ENCODE measurements at places on chromosomes 2 and 18.

DNA sequence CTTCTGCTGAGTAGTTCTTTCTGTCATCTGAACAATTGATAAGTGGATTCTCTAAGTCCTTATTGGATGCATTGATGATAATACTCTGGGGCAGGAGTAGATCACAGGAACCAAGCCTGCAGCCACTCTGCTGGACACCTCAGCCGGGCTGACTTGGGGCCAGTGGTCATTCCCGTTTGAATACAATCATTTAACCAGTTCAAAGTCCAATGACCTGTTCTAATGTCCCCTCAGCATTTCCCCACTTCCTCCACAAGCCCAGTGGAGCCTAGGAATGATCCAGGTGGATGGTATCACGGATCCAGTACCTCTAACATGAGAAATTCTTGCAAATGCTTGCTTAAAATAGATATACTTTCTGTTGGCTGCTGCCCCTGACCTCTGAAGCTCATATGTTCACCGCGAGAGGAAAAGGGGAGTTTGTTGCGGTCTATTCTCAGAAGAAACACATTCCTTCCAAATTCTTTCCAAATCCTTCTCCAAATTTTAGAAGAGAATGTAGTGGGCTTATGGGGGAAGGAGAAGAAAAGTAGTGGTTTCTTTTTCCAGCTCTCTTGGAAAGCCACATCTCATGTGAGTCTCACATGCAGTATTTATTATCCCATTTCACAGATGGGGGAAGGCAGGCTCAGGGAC is 170.9 kb downstream of the INHBB start:
- DNase-seq: no peak

DNA sequence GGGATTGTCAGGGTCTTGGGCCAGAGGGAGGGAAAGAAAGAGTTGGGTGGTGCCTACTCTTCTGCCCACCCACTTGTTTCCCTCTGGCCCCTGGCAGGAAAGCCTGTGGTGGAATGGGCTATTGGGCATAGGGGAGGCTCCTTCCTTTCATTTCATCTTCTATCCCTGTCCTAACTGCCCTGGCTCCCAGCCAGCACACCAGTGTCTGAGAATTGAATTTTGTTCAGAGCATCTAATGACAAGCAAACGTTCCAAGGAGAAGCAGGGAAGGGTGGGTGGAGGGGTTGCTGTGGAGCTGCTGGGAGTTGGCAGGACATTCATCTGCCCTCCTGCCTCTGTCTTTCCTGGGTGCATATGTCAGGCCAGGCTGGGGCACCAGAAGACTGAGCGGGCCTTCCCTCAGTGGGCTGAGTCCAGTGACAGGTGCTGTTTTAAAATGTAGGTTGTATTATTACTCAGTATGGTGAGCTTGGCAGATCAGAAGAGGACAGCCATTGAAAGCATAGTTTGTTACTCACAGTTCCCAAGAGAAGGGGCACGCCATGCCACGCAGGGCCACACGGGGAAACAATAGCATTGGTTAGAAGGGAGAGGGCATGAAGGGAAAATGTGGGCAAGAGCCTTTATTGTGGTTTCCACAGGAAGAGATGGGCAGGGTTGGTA is 171.9 kb downstream of the ACOXL start:
- peak; percentile 28 for DNase-seq

DNA sequence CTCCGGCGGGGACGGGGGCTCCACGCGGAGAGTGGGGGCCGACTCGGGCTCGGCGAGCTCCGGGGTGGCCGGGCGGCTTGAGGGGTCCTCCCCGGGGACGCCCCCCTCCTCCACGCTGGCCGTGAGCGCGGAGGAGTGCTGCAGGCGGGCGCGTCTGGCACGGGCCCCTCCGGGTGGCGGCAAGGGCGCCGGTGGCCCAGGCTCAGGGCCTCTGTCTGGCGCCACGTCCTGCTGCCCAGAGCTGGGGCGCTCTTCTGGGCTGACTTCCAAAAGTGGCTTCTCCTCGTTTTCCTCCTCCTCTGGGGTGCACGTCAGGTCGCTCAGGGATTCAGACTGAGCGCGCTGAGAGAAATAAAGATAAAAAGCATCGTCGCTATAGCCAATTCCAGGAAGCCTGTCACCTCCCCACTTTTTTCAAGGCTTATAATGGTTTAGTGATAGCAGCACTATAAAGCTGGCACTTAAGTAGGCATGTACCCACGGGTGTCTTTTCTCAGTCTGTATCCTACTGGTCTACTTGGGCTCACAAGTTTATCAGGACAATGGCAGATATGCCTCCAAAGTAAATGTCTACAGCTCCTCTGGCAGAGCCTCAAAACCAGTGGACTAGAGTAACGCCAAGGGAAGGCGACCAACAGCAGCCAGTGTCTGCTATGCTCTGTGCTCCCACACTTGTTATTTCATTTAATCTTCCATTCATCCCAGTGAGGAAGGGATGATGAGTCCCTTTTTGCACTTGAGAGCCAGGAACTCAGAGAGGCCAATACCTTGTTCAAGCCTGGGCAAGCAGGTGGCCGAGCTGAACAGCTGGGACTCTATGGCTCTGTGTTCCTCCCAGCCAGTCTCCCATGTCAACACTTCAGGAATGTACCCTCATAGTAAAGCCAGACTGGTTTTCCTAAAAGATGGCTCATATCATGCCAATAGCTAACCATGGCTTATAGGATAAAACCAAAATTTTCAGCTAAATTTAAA is 92.6 kb upstream of the MGAT4A start:
- DNase-seq: no peak

- DNase-seq: no peak
Measured at GRCh38 chr2:120866483-120867140, 130.9 kb downstream of the GLI2 start.

GRCh38 chr2:136327162-136327852 is 209.4 kb upstream of the CXCR4 start:
- DNase-seq: peak; percentile 72

GRCh38 chr2:142531377-142531776 is 346.1 kb upstream of the KYNU start:
- no peak for DNase-seq

DNA sequence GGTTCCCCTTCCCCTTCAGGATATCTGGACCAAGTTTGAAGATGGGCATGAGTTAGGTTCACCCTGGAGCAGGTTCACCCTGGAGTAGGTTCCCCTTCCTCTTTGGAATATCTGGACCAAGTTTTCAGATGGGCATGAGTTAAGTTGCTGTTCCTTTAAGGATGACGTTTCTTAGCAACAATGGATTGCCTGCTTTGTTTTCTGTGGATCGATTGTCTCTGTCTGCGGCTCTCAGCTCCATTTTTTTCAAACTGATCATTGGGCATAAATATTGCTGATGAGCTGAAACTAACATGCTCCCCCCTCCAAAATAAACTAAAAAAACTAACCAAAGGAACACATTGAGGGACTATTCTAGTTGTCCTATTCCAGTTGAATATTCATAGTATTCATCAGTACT is 149.5 kb downstream of the SPP2 start:
- DNase-seq: no peak

DNA sequence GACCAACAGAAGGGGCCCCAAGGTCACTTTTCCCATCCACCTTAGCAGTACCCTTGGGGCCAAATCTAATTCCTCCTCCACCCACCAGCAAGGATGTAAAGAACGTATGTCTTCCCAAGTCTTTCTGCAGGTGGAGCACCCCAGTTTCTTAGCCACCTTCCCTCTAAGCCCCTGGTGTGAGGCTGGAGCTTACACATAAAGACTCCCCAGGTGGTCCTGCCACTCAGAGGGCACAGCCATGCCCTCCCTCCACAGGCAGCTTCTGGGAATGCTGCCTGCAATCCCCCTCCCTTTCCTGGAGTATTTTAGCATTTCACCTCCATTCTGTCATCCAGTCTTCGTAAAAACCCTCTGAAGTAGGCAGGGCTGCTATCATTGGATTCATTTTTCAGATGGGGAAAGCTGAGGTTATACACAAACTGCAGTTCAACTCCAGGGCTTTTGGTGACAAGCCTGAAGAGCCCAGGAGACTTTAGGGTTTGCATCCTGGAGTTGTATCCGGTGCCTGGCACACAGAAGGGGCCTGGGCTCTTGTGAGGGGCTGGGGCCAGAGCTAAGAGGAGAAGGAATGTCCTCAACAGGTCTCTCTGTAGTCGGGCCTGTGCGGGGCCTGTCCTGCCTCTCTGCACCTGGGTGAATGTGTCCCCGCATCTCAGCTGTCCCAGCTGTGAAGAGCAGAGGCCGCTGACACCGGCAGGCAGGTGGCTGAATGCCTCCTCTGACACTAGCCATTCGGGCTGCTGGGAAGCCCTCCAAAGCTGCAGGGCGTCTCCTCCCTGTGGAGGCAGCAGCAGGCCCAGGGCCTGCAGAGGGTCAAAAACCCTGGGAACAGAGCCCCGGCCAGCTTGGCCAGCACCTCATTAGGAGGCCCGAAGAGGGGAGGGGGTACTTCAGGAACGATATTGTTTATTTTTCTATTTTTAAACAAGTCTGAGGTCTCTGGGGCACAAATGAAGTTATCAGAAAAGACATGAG is 27.6 kb downstream of the CIB4 start:
- DNase-seq: no peak

DNA sequence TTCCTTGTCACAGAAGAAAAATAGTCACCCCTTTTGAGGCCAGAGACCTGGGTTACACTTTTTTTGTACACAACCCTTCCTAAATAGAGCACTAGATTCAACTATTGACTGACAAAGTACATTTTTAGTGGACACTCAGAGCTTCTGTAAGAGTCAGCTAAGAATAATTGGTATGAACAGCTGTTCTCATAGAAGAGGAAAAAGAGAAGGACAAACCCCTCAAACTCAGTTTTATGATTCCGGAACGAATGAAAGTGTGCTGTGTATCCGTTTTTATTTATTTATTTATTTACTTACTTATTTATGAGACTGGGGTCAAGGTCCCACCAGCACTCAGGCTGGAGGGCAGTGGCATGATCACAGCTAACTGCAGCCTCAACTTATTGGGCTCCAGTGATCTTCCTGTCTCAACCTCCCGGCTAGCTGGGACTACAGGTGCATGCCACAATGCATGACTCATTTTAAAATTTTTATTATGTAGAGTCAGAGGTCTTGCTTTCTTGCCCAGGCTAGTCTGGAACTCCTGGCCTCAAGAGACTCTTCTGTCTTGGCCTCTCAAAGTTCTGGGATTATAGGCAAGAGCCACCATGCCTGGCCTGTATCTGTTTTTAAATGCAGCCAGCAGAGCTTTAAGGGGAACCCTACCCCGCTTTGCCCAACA is 36.0 kb upstream of the FZD5 start:
- DNase-seq: no peak

DNA sequence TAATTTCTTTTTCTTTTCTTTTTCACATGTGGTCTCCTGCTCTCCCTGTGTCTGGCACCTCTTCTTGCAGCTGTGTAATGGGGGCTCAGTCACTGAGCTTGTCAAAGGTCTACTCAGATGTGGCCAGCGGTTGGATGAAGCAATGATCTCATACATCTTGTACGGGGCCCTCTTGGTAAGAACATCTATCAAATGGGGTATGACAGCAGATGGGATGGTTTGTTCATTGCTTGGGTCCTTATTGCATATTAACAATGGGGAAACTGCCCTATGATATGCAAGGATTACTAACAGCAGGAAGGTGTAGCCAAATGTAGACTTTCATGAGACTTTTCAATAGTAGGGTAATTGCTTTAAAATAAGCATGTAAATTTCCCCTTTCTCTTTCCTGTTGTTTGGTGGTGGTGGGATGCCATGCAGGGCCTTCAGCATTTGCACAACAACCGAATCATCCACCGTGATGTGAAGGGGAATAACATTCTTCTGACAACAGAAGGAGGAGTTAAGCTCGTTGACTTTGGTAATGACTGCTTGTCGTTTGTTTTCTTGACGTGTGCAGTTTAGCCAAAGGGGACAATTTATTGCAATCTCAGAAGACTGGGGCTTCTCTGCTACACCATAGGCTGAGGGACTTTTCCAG is 36.5 kb downstream of the MYO3B start:
- no peak for DNase-seq

GRCh38 chr2:149991576-149991975 is 404.0 kb upstream of the MMADHC start:
- no peak for DNase-seq

GRCh38 chr2:158103411-158104012 is 1.8 kb downstream of the UPP2 start:
- DNase-seq: no peak

- no peak for DNase-seq
Measured at GRCh38 chr2:164474873-164475272, 146.4 kb downstream of the GRB14 start.
